NAMALWA (cell line): ENCODE measurements at places on chromosomes 2 and 18.

GRCh38 chr2:127829845-127830246 is 18.9 kb upstream of the WDR33 start:
- peak; percentile 97 for DNase-seq

- DNase-seq, result peak; percentile 66
Observed at GRCh38 chr18:47756364-47757016, 174.0 kb downstream of the SMAD2 start.

- no peak for DNase-seq
Observed at GRCh38 chr2:233064530-233065199, 4.5 kb downstream of the INPP5D start.

DNA sequence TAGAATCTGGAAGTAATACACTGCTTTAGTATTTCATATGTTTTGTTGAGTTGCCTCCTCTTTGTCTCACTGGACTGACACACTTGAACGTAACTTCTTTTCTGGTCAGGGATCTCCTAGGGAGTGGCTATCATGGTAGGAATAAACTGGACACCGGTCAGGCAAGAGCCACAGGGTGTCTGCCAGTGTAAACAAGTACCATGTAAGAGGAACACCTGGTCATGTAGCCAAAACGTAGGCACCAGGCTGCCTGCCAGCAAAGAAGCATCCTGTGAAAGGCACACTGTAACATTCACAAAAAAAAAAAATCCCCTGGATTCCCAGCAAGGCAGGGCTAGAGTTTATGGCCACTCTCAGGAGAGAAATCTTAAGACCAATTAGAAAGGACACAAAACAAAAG is 372.8 kb upstream of the RND3 start:
- no peak for DNase-seq

GRCh38 chr2:20450201-20450999 is 3.5 kb downstream of the RHOB start:
- no peak for DNase-seq

DNA sequence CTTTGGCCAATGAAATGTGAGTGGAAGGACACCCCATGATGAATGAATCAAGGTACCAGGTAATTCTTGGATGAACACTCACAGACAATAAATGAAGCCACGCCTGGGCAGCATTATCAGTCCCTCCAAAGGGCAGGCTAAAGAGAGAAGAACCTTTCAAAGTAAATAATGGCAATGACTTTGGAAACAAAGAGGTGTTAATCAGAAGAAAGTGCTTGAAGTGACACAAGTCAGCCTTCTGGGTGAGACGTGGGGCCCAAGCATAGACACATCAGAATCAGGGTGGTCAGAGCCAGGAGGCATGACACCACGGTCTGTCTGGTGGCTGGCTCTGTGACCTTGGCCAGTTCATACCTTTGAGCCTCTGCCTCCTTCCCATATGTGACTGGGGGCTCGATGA is 103.3 kb downstream of the POLR1A start:
- no peak for DNase-seq

- DNase-seq, result no peak
Observed at GRCh38 chr18:25289001-25289631, 62.9 kb downstream of the ZNF521 start.

DNA sequence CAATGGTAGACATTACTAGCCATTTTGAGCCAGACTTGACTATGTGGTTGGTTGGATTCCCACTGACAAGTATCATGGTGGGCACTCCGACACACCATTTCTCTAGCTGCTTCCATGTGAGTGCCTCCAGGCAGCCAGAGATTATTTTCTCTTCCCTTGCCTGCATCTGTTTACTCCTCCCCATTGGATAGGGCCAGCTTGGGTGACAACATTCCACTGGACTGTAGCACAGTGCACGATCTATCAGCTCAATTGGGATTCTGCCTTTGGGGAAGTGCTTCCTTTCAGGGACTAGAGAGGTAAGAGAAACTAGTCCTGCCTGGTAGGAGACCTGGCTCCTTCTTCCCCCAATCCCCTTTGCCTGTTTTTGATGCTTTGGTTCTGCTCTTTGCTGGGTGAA is 49.0 kb upstream of the MAP4K3 start:
- no peak for DNase-seq

GRCh38 chr2:127220768-127221527 is 849 bp upstream of the CYP27C1 start:
- no peak for DNase-seq

GRCh38 chr2:241066893-241067341 is 35.2 kb downstream of the MTERF4 start:
- DNase-seq, result no peak

GRCh38 chr2:204510709-204511420 is 34.4 kb upstream of the PARD3B start:
- DNase-seq, result no peak

DNA sequence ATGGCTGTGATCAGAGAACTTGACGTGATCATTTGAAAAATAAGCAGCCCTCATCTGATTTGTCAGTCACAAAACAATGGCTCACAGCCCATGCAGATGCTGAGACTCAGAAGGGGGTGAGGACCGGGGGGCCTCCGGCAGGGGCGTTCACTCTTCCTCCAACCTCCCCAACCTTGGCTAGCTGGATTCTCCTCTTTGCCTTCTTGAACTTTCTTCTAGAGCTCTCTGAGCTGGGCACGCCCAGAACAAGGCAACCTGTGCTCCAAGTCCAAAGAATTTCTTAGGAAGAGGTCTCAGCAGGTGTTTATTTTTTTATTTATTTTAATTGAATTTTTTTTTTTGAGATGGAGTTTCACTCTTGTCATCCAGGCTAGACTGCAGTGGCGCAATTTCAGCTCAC is 16.4 kb downstream of the EDAR start:
- DNase-seq, result no peak

GRCh38 chr2:85264471-85264870 is 63.3 kb downstream of the TGOLN2 start:
- no peak for DNase-seq

- peak; percentile 36 for DNase-seq
Observed at GRCh38 chr2:158994920-158995676, 26.7 kb downstream of the TANC1 start.
